MCF 10A (cell line): ENCODE measurements at places on chromosomes 7 and 10. TPM values are rescaled to one million over a fixed set of nuclear protein-coding genes. Genes with fewer than 3 reads are reported as not detected.

Gene FKBP9
- total RNA-seq: 111 and 139 TPM in 2 replicates

Gene CPA2
- not detected in 2 replicates for total RNA-seq

Gene GPR26
- total RNA-seq: not detected in 2 replicates

Gene MYO3A
- total RNA-seq: not detected in 2 replicates

Gene SEMA3D
- total RNA-seq: not detected in 2 replicates

Gene CHN2
- total RNA-seq: 5.1 and 8.0 TPM in 2 replicates

Gene PAX2
- not detected in 2 replicates for total RNA-seq

Gene RHOBTB1
- total RNA-seq: 0.70 and 1.5 TPM in 2 replicates

DNA sequence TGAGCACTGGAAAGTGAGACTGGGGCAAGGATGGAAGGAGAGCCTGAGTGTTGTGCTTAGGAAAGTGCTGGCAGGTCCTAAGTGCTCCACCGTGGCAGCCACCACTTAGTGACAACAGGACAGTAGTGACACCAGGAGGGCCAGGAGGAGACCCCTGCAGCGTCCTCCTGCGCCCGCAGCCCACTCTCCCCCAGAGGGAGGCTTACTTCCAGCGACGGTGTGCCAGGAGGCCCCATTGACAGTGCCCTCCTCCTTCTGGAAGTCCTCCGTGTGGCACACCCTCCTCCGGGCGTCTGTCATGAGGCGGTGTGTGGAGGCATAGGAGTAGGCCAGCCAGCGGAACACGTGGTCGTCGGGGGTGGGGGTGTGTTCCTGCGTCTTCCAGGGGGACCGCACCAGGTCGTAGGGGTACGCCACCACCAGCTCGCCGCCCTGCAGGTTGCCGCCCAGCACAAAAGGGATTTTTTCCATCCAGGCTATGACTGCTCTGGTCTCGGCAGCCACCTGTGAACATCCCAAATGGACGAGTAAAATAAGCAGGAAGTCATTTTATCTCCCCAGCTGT, 95.6 kb downstream of the GPR26 start:
- no peaks in the 10 kb centered on the region for H3K4me1 ChIP-seq
- H3K36me3 ChIP-seq: no peaks in the 10 kb centered on the region
- no peak overlapping the region for H3K27ac ChIP-seq

DNA sequence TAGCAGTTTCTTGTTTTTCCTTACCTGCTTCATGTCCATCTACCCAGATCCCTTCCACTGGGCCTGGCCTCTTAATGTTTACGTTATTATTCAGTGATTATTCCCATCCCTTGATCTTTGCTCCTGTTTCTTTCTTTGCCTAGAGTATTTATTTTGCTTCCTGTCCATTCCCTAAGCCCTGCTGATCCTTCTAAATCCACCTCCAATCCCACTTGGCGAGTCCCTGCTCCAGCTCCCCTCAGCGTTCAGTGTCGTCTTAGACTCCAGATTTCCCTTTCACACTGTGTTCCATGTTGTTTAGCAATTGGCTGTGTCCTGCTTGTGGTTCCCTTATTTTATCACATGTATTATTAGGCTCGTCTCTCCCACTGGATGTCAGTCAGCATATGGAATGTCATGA, 7.3 kb downstream of the PPP2R2D start:
- DNase-seq: no peak
- H3K4me1 ChIP-seq: peaks cover 33% of the 10 kb centered on the region
- no peaks in the 10 kb centered on the region for H3K27me3 ChIP-seq
- peak overlapping the region; percentile 28 for H3K27ac ChIP-seq

GRCh38 chr7:12067156-12067831, 143.8 kb upstream of the TMEM106B start:
- H3K36me3 ChIP-seq: no peaks in the 10 kb centered on the region
- H3K4me3 ChIP-seq: no peak overlapping the region
- H3K27me3 ChIP-seq: no peaks in the 10 kb centered on the region
- no peak overlapping the region for H3K27ac ChIP-seq

GRCh38 chr10:95467162-95467599, 94.0 kb downstream of the SORBS1 start:
- no peaks in the 10 kb centered on the region for H3K27me3 ChIP-seq
- peak; percentile 80 for DNase-seq
- peak overlapping the region; percentile 64 for H3K27ac ChIP-seq
- H3K36me3 ChIP-seq: no peaks in the 10 kb centered on the region

DNA sequence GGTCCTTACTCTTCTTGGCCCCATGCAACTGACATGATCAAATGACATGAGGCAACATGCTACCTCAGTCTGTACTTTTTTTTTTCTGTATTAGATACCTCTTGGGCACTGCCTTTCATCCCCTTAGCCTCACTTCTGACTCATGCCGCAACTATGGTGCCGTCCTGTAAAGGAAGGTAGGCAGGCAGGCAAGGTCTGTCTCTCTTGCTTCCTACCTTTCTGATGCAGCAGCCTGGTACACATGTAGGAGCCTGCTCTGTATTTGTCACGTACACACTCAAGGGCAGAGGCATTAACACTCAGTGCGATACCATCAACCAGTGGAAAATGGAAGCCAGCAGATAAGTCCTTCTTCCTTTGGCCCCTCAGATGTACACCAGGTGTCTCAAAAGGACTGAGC, 146.7 kb downstream of the ATE1 start:
- no peaks in the 10 kb centered on the region for H3K4me1 ChIP-seq
- no peak overlapping the region for H3K27ac ChIP-seq
- peak; percentile 47 for DNase-seq
- H3K4me3 ChIP-seq: no peak overlapping the region
- H3K36me3 ChIP-seq: no peaks in the 10 kb centered on the region
- no peaks in the 10 kb centered on the region for H3K27me3 ChIP-seq

GRCh38 chr10:19971343-19972052, 155.3 kb downstream of the PLXDC2 start:
- peaks cover 17% of the 10 kb centered on the region for H3K4me1 ChIP-seq
- H3K27ac ChIP-seq: peak overlapping the region; percentile 57
- DNase-seq: no peak
- H3K36me3 ChIP-seq: no peaks in the 10 kb centered on the region
- H3K27me3 ChIP-seq: no peaks in the 10 kb centered on the region

DNA sequence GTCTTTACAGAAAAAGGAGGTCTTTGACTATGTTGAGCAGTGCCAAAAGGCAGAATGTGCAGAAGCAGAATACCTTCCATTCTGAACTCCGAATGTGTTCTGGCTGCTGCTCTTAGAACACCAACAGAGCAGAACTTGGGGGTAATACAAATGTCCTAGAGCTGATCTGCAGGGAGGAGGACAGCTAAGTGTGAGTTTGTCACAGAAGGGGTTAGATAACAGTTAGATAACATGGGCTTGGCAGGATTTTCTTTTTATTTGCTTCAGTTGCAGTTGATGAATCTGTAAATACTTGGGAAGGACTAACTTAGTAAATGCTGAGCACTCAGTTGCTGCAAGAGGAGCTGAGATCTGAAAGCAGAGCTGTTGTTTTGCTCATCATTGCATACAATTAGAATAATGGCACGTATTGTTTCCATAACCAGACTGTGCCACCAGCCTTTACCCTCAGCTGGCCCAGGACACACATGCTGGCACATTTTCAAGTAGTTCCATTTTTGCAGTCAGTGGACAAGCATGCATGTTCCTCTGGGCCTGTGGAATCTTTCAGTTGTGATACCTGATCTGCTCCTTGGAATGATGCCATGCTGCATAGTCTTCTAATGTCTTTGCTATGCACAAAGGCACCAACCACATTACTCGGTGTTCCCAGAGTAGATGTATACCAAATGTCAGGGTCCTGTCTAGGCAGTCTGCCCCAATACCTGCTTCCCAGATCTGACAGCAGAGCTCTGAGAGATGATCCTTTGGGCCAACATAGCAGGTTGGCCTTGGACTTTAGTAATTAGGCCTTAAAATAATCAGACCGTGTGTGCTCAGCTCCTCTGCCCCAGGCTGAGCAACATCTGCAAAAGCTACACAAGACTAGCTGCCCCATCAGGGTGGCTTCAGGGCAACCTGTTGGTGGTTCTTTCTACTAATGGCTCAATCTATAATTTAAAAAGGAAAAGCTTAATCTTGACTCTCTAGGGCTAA, 55.7 kb downstream of the GSDME start:
- no peaks in the 10 kb centered on the region for H3K27me3 ChIP-seq
- H3K36me3 ChIP-seq: peaks cover 35% of the 10 kb centered on the region
- H3K27ac ChIP-seq: no peak overlapping the region

GRCh38 chr10:77564731-77565589, 72.6 kb downstream of the KCNMA1 start:
- peaks cover 7% of the 10 kb centered on the region for H3K4me1 ChIP-seq
- no peak overlapping the region for H3K4me3 ChIP-seq
- H3K36me3 ChIP-seq: no peaks in the 10 kb centered on the region
- no peaks in the 10 kb centered on the region for H3K27me3 ChIP-seq
- H3K27ac ChIP-seq: no peak overlapping the region
- peak; percentile 51 for DNase-seq

GRCh38 chr10:80441831-80442230, 12.3 kb upstream of the TSPAN14 start:
- H3K27me3 ChIP-seq: no peaks in the 10 kb centered on the region
- H3K36me3 ChIP-seq: peaks cover 10% of the 10 kb centered on the region
- no peak for DNase-seq
- no peak overlapping the region for H3K27ac ChIP-seq
- no peak overlapping the region for H3K4me3 ChIP-seq

DNA sequence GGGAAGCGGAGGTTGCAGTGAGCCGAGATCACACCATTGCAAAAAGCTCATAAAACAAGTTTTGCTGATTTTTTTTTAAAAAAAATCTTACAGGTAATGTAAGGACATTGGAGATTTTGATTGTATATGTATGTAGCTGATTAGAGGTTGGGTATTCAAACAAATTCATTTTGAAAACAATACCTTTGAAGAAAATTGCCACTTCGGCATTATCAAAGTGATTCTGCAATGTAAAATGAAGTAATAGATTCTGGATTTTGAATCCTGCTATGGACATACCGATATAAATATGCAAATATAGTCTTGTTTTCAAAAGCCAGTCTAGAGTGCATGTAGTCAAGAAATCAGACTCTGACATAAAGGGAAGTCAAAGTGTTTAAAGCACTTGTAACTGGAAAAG, 12.4 kb upstream of the IGF2BP3 start:
- no peak overlapping the region for H3K27ac ChIP-seq
- H3K27me3 ChIP-seq: peaks cover 53% of the 10 kb centered on the region
- no peak for DNase-seq
- no peaks in the 10 kb centered on the region for H3K36me3 ChIP-seq
- H3K4me1 ChIP-seq: no peaks in the 10 kb centered on the region

- DNase-seq: no peak
- H3K27me3 ChIP-seq: no peaks in the 10 kb centered on the region
- H3K36me3 ChIP-seq: no peaks in the 10 kb centered on the region
Measured at GRCh38 chr10:87675396-87676376, 16.0 kb downstream of the PAPSS2 start.

GRCh38 chr7:141097430-141097829, 23.6 kb downstream of the TMEM178B start:
- DNase-seq: peak; percentile 58
- H3K4me3 ChIP-seq: no peak overlapping the region
- no peaks in the 10 kb centered on the region for H3K36me3 ChIP-seq
- no peaks in the 10 kb centered on the region for H3K4me1 ChIP-seq

DNA sequence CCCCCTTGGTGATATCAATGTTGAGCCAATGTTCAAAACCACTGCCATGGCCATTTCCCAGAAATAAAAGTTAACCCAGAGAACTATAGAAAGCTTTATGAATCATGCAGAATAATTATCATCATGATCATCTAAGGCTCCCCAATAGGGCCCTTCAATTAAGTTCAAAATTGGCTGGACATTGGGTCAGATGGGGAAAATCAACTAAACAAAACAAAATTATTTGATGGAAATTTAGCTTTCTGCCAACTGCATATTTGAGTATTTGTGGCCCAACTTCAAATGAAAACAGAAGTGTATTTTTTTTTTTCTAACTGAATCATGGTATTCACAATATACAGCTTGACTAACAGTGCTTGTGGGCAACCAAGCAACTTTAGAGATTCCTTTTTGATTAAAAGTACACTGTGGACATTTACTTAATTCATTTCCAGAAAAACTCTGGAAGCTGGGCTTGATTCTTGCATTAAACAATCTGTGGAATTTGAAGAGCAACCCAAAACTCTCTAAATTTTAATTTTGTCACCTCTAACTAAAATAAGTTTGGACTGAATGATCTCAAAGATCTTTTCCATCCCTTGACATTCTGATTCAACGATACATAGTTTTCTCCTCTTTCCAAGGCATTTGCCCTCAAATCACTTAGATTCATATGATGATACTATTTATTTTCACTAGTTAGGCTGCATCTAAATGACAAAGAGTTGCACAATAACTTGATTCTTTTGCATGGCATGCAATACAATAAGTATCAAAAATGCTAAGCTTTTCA, 203.2 kb downstream of the AHR start:
- no peaks in the 10 kb centered on the region for H3K36me3 ChIP-seq
- H3K27me3 ChIP-seq: no peaks in the 10 kb centered on the region
- H3K4me1 ChIP-seq: peaks cover 7% of the 10 kb centered on the region
- DNase-seq: no peak
- no peak overlapping the region for H3K27ac ChIP-seq

GRCh38 chr10:89373916-89374711, 3.7 kb upstream of the IFIT1B start:
- H3K4me1 ChIP-seq: peaks cover 6% of the 10 kb centered on the region
- H3K27me3 ChIP-seq: no peaks in the 10 kb centered on the region
- H3K4me3 ChIP-seq: peak overlapping the region; percentile 14
- peak; percentile 90 for DNase-seq
- no peaks in the 10 kb centered on the region for H3K36me3 ChIP-seq
- H3K27ac ChIP-seq: peak overlapping the region; percentile 72

GRCh38 chr10:22679608-22680007, 34.8 kb downstream of the PIP4K2A start:
- no peak overlapping the region for H3K27ac ChIP-seq
- no peaks in the 10 kb centered on the region for H3K27me3 ChIP-seq
- DNase-seq: no peak
- peaks cover 33% of the 10 kb centered on the region for H3K4me1 ChIP-seq
- H3K4me3 ChIP-seq: no peak overlapping the region

- H3K4me1 ChIP-seq: peaks cover 19% of the 10 kb centered on the region
- no peak overlapping the region for H3K4me3 ChIP-seq
Measured at GRCh38 chr7:44158873-44159631, 17.9 kb upstream of the MYL7 start.

DNA sequence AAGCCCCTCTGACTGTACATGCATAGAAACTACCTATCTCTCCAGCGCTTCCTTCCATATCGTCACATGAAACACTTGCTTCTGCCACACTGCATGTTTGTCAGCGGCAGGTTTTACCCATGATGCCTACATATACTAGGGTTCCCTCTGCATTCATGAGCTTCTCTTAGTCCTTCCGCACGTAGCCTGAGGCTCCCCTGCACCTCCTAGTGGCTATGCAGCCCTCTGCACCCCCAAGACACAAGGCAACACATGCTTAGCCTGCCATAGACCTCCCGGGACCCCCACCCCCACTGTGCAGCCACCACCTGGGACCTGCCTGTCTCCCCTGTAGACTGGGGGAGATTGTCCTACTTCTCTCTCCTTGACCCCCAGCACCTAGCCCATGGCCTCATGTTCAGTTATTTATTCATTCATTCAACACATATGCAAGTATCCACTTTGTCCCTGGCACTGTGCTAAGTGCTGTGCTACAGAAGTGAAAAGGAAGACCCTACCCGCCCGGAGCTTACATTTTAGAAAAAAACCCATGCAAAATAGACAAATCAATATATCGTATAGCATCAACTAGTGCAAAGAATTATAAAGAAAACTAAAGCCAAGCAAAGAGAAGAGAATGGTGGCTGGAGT, 23.5 kb downstream of the TMEM273 start:
- H3K27ac ChIP-seq: no peak overlapping the region
- H3K27me3 ChIP-seq: peaks cover 23% of the 10 kb centered on the region
- H3K36me3 ChIP-seq: no peaks in the 10 kb centered on the region
- H3K4me3 ChIP-seq: no peak overlapping the region
- H3K4me1 ChIP-seq: peaks cover 6% of the 10 kb centered on the region
